ENCODE measurements at places on chromosomes 3 and 15.

DNA sequence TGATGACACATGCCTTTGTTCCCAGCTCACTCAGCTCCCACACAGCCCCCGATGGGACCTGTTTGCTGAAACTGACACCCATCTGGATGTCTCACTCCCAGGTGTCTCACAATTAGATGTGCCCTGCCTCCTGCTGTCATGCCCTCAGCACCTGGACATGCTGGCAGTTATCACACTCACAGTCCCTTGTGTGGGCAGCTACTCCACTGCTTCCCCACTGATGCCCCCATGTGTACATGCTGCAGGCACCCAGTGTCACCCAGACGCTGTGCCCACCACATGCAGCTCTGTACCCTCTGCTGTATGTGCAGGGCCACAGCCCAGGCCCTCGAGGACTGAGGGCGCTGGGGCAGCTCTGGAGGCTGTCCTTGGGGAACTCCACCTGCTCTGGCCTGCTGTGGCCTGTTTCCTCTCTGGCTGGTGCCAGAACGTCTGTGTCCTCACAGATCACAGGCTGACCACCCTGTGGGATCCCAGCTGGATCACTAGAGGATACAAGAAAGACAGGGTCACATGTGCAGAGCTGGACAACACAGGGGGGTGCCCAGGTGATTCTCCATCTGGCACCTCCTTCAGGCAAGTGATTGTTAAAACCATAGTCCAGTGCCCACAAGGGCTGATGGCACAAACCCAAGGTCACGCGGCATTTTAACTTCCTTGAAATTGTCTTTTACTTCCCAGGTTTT, 14.0 kb downstream of the C3orf22 start:
- no peak for DNase-seq

- DNase-seq: no peak
Measured at GRCh38 chr15:31473385-31474058, 146.9 kb downstream of the KLF13 start.

- DNase-seq: no peak
Measured at GRCh38 chr15:86087808-86088207, 8.1 kb downstream of the AGBL1 start.

GRCh38 chr3:53936347-53936746, 44.7 kb upstream of the SELENOK start:
- no peak for DNase-seq

- no peak for DNase-seq
Measured at GRCh38 chr15:49669288-49669687, 48.4 kb downstream of the DTWD1 start.

GRCh38 chr3:52707585-52707984, 1.7 kb downstream of the SPCS1 start:
- DNase-seq: no peak

- DNase-seq: no peak
Measured at GRCh38 chr15:79970181-79970580, 815 bp downstream of the BCL2A1 start.

DNA sequence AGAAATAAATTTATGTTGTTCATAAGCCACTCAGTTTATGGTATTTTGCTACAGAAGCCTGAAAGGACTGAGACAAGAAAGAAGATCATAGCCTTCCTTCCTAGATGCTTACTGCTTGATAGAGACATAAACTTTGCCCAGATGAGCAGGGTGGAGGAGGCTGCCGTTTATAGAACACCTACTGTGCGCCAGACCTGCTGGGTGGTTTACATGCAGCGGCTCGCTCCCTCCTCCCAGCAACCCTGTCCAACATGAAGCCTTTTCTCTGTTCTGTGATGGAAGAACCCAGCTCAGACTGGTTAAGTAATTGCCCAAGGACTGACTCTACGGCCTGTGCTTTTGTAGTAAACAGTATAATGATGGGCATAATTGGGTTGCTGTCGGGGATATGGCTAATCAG, 37.0 kb downstream of the CORO2B start:
- no peak for DNase-seq

DNA sequence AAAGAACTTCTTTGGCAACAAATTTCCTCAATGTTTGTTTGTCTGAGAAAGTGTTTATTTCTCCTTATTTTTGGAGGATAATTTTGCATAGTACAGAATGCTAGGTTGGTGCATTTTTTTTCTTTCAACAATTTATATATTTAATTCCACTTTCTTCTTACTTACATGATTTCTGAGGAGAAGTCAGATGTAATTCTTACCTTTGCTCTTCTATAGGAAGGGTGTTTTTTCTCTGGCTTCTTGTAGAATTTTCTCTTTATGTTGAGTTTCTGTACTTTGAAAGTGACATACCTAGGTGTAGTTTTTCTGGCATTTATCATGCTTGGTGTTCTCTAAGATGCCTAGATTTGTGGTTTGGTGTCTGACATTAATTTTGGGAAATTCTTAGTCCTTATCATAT, 34.8 kb upstream of the PCOLCE2 start:
- DNase-seq: no peak

GRCh38 chr15:35757361-35757760, 211.4 kb upstream of the DPH6 start:
- DNase-seq: no peak

DNA sequence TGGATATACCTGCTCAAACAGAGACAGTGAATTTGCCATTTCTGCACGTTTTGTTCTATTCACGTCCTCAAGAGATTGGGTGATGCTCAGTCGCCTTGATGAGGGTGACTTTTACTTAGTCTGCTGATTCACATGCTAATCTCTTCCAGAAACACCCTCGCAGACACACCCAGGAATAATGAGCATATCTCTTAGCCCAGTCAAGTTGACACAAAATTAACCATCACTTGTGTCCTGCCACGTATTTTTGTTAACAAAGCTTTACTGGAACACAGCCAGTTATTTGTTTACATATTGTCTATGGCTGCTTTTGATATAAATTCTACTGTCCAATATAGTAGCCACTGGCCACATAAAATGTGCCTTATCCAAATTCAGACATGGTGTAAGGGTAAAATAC, 218.3 kb downstream of the FHIT start:
- DNase-seq: no peak

DNA sequence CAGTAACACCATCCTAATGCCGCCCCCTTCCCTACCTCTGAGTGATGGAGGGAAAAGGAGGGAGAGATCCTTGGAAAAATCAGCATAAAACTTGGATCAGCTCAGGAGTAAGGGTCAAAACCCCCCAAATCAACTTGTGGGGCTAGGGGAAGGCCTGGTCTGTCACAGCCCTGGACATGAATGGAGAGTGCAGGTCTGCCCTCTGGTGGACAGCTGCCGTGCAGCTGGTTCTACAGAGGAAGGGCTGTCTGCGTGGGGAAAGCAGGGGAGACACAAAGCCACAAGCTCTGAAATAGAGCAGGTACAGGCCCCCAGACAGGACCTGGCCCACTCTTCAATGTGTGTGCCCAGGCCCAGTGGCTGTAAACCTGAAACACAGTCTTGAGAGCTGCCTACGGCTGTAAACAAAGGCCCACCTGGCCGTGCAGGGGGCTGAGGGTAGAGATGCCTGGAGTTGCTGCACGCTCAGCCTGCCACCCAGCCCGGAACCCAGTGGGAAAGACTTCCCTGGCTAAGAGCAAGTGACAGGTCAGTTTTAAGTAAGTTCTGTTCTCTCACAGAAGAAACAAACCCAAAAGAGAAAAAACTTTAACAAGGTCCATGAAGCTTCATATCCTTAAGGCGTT, 16.4 kb downstream of the CLK3 start:
- no peak for DNase-seq

DNA sequence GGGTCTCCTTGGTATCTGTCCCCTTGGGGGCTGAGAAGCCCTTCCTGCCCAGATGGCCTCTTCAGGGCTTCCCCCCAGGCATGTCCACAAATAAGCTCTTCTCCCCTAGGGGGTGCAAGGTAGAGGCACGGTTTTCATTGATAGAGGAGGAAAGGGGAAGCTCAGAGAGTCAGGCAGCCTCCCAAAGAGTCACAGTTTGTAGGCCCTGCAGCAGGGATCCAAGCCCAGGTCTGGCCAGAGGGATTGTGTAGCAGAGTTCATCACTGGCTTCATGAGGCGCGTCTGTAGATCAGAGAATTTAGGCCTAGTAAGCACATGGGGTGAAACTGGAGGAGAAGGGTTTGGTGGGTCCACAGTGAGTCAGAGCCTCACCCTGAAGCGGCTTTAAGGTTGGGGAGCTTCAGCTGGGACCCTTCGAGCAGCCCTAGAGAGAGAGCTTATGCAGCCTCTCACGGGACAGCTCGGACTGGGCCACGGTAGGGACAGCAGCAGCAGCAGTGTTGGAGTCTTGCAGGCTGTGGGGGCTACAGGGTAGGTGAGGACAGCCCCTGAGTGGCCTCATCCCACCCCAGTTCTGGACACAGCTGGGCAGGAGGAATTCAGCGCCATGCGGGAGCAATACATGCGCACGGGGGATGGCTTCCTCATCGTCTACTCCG, 37.5 kb upstream of the ESYT3 start:
- DNase-seq: no peak

Measured in C1 segment of cervical spinal cord (tissue), 14 donors.